ENCODE measurements at places on chromosomes 16 and 17.
A peak's percentile ranks its signal among the peaks of the same experiment; 100 is the strongest.

GRCh38 chr16:75024594-75024993, 25.8 kb downstream of the ZNRF1 start:
- DNase-seq, result no peak

DNA sequence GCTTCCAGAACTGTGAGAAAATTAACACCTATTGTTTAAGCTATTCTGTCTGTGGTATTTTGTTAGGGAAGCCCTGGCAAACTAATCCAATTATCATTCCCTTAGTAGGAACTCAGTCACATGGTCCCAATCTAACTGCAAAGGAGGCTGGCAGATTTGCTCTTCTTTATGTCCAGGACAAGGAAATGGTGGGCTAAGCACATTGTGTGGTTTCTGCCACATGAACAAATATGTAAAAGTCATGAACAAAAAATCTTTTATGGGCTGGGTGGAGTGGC, 278.6 kb upstream of the RPL38 start:
- DNase-seq, result no peak

GRCh38 chr17:35808240-35808961, 883 bp upstream of the TAF15 start:
- DNase-seq, result no peak

GRCh38 chr16:27325736-27326135, 12.0 kb downstream of the IL4R start:
- no peak for DNase-seq

DNA sequence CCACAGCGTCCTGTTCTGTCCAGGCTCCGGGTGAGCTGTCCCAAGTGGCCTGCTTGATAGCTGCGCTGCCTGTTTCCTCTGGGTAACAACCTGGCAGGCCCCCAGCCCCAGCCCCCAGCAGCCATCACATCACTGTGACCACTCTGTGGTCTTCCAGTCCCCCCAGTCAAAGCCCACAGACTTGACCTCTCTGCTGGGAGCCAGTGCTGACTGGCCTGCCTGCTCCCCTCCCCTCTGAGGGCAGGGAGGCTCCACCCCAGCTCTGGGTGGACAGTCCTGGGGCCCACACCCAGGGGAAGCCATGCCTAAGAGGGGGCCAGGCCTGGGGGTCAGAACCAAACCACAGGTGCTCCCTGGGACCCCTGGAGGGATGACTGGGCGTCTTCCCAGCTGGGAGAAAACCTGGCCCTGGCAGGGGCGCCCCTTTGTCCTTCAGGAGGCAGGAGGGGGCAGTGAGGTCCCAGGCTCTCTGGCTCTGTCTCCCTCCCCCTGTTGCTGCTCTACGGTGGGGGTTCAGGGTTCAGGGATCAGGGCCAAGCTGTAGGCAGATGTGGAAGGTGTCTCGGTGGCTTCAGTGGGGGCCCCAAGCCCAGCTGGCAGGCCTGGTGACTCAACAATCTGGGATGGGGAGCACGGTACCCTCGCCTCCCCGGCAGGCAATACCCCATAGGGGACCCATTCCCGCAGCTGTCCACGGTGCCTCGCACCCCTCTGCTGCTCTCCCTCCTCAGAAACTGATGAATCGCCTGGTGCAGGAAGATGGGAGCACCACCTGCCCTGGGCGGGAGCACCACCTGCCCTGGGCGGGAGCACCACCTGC, 1.8 kb upstream of the SLC16A3 start:
- peak; percentile 22 for DNase-seq

DNA sequence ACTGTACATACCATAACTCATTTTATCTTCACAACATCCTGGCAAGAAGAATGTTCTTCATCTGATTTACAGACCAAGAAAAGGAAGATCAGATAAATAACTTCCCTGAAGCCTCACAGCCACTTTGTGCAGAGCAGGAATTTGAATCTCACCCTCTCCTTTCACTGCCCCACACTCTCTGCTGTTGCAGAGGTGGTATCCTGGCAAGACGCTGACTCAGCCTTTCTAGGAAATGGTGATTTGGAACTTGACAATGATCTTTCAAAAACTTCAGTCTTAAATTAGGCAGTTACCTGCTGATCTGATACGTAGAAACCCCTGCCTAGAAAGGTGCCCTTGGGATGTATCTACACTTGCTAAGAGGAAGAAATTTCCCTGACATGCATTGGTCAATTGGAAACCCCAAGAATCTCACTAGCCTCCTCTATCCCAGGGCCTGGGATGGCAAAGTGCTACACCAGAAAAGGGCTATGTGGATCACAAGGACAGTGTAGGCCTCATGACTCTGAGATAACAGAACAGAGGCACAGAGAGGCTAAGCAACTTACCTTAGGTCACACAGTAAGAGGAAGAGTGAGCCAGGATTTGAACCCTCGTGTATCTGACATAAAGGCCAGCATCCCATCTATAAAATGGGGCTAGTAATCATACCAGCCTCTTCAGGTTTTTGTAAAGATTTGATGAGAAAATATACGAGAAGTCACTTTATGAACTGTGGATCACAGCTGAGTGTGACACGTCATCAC, 17.9 kb downstream of the FBXO39 start:
- no peak for DNase-seq

GRCh38 chr16:15609286-15609649, 33.7 kb downstream of the MARF1 start:
- DNase-seq, result no peak

- DNase-seq, result no peak
Measured at GRCh38 chr16:83400234-83400633, 407.5 kb upstream of the HSBP1 start.

GRCh38 chr16:69942627-69943170, 8.4 kb upstream of the CLEC18A start:
- no peak for DNase-seq

GRCh38 chr16:23611936-23612335, 15.8 kb upstream of the NDUFAB1 start:
- no peak for DNase-seq

DNA sequence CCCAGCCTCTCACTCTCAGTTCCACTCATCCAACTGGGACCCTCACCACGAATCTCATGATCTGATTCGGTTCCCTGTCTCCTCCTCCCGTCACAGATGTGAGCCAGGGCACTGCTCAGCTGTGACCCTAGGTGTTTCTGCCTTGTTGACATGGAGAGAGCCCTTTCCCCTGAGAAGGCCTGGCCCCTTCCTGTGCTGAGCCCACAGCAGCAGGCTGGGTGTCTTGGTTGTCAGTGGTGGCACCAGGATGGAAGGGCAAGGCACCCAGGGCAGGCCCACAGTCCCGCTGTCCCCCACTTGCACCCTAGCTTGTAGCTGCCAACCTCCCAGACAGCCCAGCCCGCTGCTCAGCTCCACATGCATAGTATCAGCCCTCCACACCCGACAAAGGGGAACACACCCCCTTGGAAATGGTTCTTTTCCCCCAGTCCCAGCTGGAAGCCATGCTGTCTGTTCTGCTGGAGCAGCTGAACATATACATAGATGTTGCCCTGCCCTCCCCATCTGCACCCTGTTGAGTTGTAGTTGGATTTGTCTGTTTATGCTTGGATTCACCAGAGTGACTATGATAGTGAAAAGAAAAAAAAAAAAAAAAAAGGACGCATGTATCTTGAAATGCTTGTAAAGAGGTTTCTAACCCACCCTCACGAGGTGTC, 26.6 kb downstream of the STH start:
- DNase-seq, result no peak

DNA sequence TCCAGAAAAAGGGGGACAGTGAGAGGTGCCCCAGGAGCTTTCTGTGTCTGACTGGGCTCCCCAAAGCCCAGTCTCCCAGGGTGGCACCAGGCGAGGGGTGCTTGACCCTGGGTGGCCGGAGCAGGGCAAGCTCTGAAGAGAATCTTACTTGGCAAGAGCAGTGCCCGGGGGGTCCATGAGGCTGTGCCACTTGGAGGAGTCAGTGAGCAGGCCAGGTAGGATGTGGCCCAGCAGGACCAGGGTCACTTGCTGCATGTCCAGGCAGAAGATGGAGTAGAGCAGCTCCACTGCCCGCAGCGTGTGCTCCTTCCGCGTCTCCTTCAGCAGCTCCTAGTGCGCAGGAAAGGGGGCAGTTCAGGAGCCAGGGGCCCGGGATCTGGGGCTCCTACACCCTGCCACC, 7.3 kb downstream of the CSF3 start:
- no peak for DNase-seq

- no peak for DNase-seq
Measured at GRCh38 chr17:51721730-51722129, 436.8 kb downstream of the CA10 start.

GRCh38 chr17:42784811-42785592, 4.6 kb downstream of the WNK4 start:
- no peak for DNase-seq

DNA sequence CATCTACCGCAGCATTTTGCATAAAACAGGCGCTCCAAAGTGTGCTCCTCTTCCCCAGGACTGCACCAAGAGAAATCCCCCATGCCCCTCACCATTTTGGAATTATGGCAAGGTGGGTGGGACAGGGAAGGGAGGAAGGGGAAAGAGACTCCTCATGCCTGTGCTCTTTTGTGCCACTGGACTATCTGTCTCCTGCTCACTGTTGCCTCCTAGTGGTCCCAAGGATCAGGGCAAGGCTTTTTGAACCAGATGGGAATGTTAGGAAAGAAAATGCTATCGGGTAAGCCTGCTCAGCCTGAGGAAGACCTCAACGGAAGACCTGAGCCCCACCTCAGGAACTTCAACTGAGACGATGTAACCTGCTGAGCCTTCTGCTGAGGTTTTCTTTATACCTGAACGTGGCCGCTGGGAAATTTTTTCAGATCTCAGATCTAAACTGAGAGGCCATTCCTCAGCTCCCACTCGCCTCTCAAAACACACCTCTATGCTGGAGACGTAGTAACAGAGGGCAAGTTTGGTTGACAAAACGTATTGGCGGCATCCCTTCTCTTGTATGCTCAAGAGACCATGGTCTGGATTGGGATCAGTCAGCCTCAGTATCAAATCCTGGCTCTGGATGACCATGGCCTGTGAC, 58.3 kb downstream of the SPACA3 start:
- DNase-seq, result peak; percentile 46

DNA sequence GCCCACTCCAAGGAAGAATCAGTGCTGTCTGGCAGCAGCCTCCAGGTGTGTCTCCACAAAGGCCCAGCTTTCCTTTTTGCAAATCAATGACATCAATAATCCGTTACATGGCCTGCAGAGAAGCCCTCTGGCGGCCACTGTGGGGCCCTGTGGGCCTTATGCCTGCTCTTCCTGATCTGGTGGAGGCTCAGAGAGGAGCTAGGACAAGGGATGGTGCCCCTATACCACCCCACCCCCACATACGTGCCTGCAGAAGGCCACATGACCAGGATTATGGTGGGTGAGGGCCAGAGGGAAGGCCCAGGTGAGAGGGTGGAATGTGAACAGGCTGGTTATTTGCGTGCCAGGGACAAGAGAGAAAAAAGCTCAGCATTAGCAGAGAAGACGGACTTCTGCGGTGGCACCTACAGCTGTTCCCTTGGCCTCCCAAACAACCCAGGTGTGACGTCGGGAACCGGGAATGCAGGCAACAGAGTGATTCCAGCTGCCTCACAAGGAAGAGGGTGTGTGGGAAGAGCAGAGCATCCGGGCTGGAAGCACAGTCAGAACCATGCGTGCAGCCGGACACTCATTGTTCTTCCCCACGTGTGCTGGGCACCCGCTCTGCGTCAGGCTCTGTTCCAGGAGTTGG, 22.5 kb downstream of the EIF4A3 start:
- DNase-seq, result no peak

GRCh38 chr16:88196471-88197400, 186.0 kb upstream of the ZNF469 start:
- no peak for DNase-seq

DNA sequence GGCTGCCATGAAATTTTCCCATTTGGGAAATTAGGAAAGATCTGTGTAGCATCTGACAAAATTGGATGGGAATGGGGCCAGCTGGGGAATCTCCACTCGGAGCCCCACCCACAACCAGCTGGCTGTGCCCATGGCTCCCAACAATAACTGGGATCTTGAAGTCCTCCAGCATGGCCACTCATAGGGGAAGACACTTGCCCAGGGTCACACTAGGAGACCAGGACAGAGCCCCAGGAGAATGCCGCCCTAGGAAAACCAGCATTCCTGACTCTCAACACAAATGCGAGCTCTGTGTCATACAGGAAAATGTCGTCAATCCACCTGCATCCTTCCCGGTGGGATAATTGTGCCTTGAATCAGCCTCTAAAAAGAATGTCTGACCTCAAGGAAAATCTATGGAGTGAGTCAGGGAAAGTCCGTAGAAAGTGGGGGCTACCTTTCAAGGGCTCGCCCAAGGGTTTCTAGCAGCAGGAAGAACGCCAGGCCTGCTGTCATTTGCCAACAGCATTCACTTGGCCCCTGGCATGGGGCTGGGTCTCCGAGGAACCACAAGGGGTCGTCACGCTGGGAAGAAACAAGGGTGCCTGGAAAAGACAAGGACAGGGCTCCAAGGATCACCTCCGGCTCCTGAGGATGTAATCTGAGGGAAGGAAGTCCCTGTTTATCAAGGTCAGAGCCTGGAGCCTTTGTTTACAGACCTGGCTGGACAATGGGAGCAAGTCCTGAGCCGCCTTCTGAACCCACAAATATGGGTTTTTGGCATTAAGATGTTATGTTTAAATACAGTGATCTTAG, 15.9 kb downstream of the CDH5 start:
- peak; percentile 55 for DNase-seq

DNA sequence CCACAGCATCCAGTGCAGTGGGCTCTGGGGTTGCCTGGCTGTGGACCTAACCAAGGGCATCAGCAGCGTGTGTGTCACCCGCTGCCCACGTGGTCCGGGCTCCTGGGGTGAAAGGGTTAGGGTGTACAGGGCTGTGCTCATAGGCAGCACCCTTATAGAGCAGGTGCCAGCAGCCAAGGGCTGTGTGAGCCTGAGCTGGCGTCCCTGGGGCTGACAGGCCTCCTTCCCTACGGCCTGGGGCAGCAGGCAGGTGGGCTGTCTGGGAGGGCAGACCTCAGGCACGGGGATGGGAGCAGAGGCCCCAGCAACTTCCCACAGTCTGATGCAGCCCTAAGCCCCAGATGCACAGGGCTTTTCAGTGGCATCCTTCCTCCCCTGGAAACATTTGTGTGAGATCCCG, 13.9 kb downstream of the CD300A start:
- DNase-seq, result no peak

GRCh38 chr16:78942625-78943245, 657.8 kb downstream of the MAF start:
- DNase-seq, result no peak

DNA sequence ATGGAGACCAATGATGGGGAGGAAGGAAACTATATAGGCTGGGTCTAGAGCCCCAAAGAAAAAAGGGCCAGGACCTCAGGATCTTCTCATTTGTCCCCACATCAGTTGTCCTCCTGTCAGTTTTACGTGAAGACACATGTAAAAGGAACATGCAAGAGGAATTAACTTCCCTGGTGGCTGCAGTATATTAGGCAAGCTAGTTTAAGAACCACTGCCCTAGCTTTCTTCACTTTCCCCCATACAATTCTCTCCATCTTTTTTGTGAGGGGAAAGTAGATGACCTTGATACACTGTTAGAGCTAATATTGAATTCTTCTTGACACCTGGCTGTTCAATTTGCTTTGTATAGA, 2.3 kb downstream of the MAP3K3 start:
- DNase-seq, result no peak

DNA sequence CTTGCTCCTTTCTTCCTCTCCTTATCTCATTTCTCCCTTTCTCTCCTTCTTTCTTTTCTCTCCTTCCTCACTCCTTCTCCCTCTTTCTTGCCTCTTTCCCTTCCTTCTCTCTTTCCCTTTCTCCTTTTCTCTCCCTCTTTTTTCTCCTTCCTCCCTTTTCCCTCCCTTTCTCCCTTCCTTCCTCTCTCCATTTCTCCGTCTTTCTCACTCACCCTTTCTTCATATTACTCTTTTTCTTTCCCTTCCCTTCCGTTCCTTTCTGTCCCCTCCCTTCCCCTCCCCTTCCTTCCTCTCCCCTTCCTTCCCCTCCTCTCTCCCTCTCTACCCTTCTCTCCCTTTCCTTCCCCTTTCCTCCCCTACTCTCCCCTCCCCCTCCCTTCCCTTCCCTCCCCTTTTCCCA, 240.8 kb downstream of the HS3ST3B1 start:
- DNase-seq, result no peak

GRCh38 chr17:38685491-38685890, 10.7 kb upstream of the EPOP start:
- peak; percentile 47 for DNase-seq
